Inflammatory macrophage treated with lipopolysaccharide for 4 hours (primary cell): ENCODE measurements at places on chromosomes 4 and X.

GRCh38 chr4:155383541-155383940, 6.8 kb upstream of the MAP9 start:
- no peak for DNase-seq

DNA sequence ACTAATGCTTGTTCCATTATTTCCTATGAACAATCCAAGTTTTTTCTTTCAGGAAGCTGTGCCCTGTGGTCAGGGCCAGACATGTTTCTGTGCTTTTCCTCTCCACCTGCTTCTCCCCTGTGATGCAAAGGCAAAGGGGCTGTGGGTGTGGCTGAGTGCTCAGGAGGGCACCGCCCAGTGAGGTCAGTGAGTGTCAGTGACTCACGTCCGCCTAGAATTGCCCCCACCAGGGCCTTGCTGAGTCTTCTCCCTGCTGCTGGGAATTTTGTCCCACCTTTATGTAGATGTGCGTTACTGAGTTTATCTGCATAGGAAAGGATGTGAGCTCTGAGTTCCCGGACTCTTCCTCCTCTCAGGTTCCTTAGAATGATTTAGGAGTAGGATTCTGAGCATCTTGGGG, 283.2 kb downstream of the DCHS2 start:
- DNase-seq, result no peak

DNA sequence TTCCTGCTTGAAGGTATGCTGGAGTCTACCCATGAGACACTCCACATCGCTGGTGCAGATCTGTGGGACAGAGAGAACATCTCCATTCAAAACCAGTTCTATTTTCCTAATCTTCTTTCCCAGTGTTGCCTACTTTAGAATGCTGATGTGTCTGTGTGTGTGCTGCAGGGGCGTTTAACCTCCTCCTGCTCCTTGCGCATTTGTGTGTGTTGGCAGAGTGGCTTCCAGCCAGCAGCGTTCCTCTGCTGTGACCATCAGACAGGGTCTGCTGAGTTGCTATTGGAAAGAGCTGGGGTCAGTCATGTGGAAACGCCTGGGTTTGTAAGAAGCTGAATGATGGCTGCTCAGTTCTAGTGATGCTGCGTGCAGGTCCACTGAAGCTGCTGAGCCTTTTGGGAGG, 223.6 kb downstream of the RBMX2 start:
- DNase-seq, result no peak

DNA sequence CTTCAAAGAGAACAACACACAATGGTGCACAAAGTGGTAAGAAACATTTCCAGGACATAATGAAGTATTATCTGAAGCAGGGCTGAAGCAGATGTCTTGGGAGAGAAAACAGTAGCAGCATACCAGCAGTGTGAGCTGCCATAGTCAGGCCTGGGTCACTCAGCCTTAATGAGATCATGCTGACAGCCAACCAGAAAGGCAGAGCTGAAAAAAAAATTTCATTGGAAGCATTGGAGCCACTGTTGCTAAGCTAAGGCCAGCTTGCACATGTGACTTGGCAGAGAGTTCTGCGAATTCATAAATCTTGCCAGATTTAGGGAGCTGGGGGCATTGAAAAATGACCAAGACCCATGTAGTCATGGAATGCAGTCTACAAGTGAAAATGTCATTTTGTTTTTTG, 444.0 kb upstream of the PITX2 start:
- DNase-seq, result no peak

- DNase-seq, result no peak
These were observed 8.7 kb downstream of the ANXA10 start for GRCh38 chr4:168101026-168101425.

DNA sequence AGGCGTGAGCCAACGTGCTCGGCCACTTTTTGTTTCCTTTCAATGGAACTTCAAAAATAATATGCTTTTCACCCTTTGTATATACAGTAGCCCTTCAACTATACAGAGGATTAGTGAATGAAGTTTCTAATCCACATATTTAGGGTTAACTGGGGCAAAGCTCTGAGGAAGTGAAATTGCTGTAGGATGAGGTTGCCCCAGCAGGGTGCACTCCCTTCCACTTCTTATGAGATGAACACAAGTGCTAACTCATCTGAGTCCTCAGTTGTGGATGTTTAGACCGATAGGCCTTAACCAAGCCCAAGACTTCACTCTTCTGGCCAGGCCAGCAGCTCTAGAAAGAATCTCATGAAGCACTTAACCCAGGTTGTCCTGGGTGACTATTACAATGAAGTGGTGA, 29.1 kb upstream of the CT55 start:
- DNase-seq, result peak; percentile 19

DNA sequence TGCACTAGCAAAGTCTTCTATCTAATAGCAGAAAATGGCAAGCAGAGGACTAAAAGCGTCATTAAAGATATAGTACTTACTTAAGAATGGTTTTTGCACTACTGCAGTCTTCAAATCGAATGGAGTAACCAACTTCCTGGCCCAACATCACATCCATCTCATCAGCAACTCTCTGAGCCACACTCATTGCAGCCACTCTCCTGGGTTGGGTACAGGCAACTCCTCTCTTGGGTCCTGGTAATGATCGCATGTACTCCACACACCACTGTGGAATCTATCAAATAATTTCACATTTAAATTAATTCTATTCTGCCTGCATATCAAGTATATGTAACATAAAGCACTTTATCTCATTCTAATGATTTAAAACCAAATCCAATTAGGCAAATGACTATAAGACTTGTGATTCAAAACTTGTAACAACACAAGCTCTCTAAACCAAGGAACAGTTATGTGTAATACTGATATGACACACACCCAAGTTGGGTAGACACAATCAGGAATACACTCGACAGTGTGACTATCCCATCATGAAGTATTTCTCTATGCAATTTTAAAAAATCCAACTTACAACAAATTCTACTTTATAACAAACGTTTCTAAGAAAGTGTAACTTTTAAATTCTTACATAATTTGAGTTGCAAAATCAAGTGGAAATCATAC, 13.6 kb downstream of the DHX15 start:
- DNase-seq, result peak; percentile 48

- DNase-seq, result peak; percentile 37
These were observed 15.7 kb downstream of the LGI2 start for GRCh38 chr4:25015012-25015411.

- no peak for DNase-seq
These were observed 21.1 kb upstream of the RHOXF1 start for GRCh38 chrX:120136840-120137239.

DNA sequence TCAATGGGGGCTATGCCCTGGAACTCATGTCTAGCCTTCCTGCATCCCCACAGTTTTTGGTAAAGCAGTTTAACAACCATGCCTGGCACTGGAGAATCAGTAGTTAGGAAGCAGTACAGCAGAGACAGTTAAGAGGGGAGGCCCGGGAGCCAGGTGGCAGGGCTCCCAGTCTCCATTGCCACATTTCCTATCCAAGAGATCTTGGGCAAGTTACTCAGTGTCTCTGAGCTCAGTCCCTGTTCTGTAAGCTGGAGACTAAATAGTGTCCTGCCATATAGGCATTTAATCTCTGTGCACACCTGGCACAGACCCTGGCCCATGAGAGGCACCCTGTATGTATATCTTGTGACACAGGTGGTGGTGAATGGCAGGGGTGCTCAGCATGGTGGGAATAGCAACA, 156.1 kb upstream of the EOLA2 start:
- DNase-seq, result no peak

- DNase-seq, result no peak
These were observed 9.7 kb downstream of the UNC5C start for GRCh38 chr4:95539106-95539505.

DNA sequence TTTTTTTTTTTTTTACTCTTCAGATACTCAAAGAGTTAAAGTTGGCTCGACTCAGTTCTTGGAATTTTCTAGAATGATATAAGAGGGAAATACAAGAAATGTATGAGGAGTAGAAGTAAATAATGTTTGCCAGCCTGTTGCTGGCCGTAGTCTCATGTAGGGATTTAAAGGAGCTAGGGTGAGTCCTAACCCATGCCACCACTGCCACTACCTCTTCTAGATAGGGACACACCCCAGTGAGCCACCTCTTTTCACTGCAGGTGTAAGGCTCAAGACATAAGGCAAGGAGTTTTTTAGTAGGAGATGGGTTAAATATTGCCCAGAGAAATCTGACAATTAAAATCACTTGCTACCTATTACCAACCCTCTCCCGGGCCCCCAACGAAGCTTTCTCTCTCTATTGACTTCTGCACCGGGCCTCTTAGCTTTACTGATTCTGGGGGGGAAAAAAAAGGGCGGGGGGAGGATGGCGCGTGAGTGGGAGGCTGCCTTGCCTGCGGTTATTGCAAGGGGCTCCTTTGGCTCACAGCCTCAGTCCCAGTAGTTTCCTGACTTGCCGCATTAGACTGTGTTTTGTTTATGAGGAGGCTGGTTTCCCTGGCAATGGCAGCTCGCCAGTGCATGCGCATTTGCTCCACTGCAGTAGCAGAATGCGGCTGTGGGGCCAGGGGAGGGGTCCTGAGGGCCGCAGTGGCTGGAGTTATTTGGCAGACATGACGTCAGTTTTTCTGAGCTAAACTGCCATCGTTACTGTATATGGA, 3.0 kb downstream of the LINC00632 start:
- no peak for DNase-seq

DNA sequence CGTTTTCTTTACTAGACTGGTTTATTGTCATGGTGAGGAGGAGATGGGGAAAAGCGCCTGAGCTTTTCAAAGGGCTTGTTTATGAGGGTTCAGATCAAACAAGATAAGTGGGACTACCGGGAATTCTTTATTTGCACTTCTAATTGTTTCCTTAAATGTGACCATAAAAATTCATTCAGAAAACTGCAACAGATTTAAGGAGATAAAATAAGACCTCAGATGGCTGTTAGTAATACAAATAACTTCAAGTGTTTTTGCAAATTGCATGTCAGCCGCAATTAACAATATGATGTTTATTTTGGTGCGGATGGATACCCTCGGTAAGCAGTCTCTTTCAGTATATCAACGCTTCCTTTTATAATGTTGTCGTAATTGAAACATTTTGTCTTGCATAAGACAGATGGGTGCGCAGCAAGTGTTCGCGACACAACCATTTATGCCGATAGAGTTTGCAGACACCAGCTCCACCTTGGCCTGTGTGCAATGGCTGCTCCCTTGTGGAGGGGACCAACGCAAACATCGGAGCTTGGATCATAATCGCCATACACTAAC, 151.0 kb downstream of the C4orf33 start:
- no peak for DNase-seq

DNA sequence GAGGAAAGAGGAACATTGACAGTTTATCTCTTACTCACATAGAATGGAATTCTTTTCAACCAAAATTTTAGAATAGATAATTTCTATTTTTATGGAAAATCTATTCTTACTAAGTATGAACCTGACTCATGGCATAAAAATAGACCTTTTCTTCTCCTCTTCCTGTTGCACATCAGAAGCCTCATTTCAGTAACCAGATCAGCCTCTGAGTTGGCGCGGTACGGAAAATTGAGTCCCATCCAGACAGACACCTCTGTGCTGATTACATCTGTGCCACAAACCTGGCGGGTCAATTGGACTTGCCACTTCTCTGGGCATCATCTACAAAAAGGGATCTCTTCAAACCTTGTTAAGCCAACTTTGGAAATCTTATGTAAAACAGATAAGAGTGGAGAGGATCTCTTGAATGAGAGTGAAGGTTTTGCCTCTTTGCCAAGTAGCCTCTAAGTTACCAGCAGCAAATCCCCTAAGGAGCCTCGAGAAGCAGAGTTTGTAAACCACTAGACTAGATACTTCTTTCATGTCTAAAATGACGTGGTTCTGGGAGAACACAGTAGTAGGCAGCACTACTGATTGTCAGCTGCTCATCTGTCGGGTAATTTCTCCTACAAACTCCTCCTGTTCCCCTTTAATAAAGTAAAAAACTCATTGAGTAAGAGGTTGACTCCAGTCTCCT, 37.4 kb downstream of the TENM3 start:
- no peak for DNase-seq

GRCh38 chr4:23934915-23935314, 45.1 kb upstream of the PPARGC1A start:
- DNase-seq, result no peak

DNA sequence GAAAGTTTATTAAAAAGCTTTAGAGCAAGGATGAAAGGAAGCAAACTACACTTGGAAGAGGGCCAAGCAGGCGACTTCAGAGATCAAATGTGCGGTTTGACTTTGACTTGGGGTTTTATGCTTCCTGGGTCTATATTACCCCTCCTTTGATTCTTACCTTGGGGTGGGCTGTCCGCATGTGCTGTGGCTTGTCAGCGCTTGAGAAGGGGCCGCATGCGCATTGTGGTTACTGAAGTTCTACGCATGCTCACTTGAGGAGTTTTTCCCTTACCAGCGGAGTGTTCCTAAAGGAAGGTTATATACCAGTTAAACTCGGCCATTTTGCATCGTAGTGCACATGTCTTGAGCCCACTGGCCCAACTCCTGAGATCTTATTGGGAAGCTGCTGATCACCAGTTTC, 9.9 kb downstream of the ZNF157 start:
- peak; percentile 48 for DNase-seq

GRCh38 chrX:136920001-136920400, 39.5 kb upstream of the RBMX start:
- no peak for DNase-seq

GRCh38 chr4:169540774-169541173, 71.6 kb downstream of the NEK1 start:
- no peak for DNase-seq

- DNase-seq, result no peak
These were observed 5.3 kb downstream of the ASB11 start for GRCh38 chrX:15310117-15310516.

GRCh38 chrX:57453901-57454300, 137.9 kb upstream of the ZXDB start:
- DNase-seq, result peak; percentile 16

DNA sequence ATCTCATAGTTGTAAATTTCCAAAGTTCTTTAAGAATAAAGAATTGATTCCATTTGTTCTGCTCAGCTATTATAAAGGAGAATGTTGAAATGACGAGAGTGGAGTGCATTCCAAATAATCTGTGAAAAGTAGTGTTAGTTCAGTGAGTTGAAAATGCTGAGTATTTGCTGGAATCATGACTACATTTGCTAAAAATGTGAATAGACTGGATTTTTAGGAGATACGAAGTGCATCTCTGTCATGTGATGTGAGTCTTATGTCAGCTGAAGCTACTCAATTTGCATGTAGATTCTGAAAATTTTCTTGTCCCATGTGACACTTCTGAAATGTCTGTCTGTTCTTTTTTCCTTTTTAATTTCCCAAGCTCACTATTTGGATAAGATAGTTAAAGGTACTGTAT, 206.0 kb downstream of the DCTD start:
- no peak for DNase-seq

GRCh38 chr4:66569228-66569627, 898.9 kb upstream of the EPHA5 start:
- no peak for DNase-seq

DNA sequence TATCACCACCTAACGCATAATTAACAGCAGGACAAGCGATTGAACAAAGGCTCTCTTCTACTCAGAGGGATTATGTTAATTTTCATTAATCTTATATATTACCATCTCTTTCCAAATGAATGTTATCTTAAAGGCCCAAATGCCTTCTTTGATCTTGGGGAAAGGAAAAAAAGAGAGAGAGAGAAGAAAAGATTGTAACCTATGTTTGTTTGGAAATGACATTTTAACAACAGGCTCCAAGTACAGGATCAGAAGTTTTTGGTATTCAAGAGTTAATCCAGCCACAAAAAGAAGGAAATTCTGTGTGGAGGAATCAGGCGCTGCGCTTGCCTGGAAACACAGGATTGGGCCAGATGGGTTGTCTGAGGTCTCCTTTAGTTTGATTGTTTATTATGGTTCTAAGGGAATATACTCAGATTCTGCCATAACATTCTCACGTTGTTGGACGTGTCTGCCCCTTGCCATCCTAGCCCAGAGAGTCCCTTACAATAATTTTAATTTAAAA, 100.7 kb upstream of the STX18 start:
- DNase-seq, result no peak
